NCI-H187 (cell line): ENCODE measurements at places on chromosomes 6 and 20.

- no peak for DNase-seq
Measured at GRCh38 chr6:89023591-89024441, 56.7 kb upstream of the PNRC1 start.

DNA sequence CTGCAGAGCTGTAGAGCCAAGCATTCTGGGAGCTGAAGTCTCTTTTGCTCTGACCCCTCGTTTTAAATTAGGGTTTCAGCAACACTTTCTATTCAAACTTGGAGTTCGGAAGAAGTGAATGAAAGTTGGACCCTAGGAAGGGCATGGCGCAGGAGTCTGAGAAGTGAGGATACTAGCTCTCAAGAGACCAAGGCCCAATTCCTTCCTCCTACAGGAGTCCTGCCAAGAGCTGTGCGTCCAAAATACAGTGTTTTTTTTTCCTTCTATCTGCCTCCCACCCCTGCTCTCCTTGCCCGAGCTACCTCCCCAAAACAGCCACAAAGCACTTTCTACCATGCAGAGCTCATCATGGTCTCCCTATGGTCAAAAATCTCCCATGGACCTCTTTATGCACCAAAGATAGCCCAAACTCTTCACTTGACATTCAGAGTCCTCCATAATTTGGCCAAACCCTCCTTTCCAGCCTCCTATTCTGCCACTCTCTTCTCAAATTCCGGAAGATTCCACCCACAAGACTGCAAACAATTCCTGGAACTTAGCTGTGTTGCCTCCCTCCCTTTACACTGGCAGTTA lies 649 bp upstream of the CSNK2A1 start:
- no peak for DNase-seq

DNA sequence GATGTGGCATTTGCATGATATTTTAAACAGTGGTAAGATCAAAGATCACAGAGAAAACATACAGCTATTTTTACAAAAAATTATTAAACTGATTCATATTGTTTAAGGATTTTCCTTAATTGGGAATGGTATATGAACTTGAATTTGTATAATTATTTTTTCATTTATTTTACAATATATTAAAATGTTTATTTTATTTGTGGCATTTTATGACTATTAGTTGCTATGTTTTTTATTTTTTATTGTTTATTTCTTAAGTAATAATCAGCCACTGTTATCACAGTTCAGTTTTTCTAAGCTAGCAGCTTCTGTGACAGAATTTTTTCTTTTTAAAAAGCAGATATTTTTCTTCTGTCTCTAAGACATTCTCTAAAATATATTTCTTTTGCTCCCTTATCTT lies 387.0 kb upstream of the KHDRBS2 start:
- DNase-seq = no peak

DNA sequence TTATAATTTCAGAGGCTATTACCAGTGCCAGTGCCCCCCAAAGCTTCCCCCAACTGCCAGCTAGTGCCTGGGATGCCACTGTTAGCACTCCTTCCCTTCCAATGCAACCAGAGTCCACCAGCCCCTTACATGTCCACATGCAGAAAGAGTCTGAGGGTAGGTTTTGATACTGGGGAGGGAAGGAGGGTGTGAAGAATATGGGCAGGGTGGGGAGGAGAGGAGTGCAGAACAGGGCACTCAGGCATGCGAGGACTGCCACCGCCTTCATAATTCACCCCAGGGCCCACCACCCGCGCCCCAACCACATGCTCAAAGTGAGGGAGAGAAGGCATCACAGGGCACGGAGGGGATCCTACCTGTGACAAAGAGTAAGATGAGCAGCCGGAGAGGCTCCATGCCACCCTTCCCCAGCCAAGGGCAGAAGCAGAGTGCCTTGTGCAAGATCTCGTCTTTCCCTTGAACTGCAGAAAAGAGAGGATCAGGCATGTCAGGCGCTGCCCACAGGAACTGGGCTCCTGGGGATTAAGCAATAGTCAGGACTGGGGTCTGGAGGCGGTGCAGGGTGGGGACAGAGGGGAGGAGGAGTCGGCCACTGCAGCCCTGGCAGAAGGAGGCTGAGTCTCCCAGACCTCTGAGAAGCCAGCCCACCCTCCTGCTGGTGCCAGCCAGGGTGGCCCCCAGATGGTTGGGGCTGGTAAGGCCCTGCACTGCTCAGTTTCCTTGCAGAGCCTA lies at the start of gene TREM2:
TSS of gene TREM2 (minus strand) at position 430 of the 732 bp plus-strand sequence. CDS start at position 396, 34 bp downstream.
- DNase-seq = no peak

DNA sequence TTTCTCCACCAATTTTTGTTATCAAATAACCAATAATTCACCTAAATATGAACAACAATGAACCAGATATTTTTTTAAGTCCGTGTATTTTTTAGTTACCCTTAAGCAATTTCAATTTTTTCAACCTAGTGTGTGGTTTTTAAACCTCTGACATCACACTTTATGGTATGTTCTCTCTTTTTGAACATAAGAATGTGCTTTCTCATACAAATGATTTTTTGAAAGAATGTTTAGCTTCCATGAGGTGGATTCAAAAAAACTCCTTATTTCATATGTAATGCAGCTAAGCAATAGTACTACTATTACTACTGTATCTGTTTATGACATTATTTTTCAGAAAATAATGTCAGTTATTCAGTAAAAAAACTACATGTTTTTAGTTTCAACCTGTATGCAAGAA lies 19.4 kb upstream of the MEI4 start:
- no peak for DNase-seq

GRCh38 chr6:123632641-123633040 lies 4.1 kb downstream of the TRDN start:
- DNase-seq = no peak

GRCh38 chr6:116066789-116067188 lies 6.1 kb upstream of the FRK start:
- no peak for DNase-seq

- peak; percentile 79 for DNase-seq
Measured at GRCh38 chr6:32838114-32838958, at the start of gene TAP2. TSS of gene TAP2 (minus strand) at chr6:32838739. CDS start at chr6:32838233, 506 bp downstream.

DNA sequence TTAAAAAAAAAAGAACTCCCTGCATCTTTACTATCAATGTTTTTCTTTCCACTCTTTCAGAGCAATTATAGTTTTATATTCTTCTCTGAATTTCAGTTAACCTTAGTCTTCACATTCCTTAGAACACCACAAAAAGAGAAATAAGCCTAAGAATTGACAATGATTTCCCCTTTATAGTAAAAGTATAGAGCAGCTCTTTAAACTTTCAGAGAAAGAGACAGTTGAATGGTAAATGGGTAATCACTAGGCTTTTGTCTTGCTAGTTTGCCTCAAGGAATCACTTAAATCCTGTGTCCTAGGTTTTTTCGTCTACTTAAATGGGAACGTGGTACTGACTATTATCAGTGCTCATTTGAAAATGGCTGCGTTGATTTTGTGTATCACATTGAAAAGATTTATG lies 31.8 kb downstream of the SLX4IP start:
- no peak for DNase-seq

- no peak for DNase-seq
Measured at GRCh38 chr6:44463728-44464450, 76.4 kb downstream of the CDC5L start.

- no peak for DNase-seq
Measured at GRCh38 chr20:38569747-38570525, 11.1 kb upstream of the ADIG start.

DNA sequence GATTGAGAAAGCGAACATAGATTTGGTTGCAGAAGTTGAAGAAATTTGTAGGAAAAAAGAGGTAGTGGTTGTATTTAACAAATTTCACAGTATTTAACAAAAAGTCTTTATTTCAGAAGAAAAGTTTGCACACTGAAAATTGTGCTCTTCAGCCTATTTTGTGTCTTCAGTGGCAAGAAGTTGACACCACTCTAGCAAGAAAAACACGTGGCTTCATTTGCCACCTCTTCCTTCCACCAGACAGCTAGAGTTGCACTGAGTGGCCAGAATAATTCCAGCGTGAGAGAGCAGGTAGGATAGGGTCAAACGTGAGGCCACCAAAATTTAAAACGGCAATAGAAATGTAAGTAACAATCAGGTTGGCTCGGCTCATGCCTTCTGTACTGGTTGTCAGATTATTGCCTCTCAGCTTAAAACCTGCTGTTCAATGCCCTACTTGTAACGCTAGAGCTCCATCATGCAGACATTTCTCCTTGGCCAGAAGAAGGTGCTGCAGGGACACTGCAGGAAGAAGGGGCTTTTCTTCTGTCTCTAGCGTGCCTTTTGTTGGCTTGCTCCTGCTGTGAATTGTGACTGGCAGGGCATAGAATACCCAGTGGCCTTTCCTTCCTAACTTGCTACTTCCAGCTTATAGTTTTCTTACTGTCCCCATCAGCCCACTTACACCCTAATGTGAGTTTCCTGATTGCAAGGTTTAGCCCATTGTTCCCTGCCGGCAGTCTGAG lies 12.1 kb downstream of the TRAPPC3L start:
- no peak for DNase-seq

- peak; percentile 36 for DNase-seq
Measured at GRCh38 chr6:87832025-87832825, 130.2 kb upstream of the AKIRIN2 start.

GRCh38 chr6:169934699-169935347 lies 183.4 kb downstream of the ERMARD start:
- DNase-seq = no peak

DNA sequence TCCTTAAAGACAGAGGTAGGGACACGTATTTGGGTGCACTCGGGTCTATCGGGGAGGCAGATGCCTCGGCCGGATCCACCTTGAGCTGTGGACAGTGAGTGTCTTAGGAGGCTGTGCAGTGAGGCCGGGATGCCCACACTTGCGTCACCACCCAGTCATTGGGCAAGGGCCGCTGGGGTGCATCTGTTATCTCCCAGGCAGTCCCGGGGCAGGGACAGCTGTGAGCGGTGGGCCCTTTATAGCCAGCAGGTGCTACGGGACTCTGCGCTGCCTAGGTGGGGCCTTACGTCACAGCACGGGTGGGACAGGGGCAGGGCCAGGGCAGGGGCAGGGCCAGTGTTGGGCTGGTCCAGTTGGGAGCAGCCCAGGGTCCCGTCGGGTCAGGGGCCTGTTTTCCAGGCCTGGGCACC lies 689 bp upstream of the COL20A1 start:
- DNase-seq = no peak

- no peak for DNase-seq
Measured at GRCh38 chr6:42766163-42766670, 15.6 kb upstream of the BICRAL start.

- DNase-seq = no peak
Measured at GRCh38 chr6:23181356-23182110, 612.2 kb downstream of the HDGFL1 start.

DNA sequence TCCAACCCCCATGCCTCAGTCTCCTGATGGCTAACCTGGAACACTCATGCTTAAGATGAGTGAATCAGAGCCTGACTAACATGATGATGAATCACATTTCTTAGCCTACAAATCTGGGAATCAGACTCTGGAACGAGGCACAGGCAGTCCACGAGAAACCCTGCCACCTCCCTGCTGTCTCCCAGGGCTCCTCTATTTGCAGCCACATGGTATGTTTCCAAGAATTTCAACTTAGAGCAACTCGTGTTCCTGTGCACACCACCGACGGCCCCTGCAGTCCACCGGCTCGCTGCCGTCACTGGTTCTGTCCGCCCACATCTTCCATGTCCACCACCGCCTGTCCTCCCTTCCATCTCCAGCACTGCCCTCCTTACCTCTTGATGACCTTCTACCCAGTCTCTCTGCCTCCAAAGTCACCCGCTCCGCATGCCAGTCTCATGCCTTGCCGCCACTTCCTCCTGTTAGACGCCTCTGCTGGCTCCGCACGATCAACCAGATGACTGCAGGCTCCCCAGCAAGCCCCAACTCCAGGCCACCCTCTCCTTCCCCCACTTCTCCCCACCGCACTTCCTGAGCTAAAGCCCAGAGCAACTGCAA lies 87.6 kb downstream of the AGPAT4 start:
- no peak for DNase-seq

- DNase-seq = no peak
Measured at GRCh38 chr6:16722630-16723029, 38.6 kb downstream of the ATXN1 start.

GRCh38 chr6:113763311-113763766 lies 93.8 kb upstream of the MARCKS start:
- no peak for DNase-seq

DNA sequence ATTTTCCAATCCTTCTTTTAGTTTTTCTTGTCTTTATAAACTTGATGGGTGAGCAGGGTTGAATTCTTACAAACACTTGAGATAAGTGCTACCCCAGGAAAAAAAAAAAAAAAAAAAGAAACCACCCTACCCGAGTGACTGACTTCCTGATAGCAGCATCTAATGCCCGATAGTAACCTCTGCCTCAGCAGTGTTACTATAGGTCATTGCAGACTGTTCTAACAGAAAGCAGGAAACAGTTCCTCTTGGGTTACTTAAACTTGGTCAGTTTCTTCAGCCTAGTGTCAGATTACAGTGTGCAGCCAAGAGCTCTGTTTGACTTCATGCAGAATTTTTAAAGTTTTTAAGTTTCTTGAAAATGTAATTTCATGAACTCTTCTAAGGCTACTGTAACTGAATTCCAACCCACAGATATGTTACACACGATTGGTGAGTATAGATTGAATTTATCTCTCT lies 2.1 kb downstream of the MYLIP start:
- no peak for DNase-seq

GRCh38 chr6:21955053-21955595 lies 341.7 kb downstream of the PRL start:
- no peak for DNase-seq

GRCh38 chr6:161132384-161132783 lies 140.8 kb downstream of the MAP3K4 start:
- no peak for DNase-seq
